ENCODE measurements at places on chromosomes 3 and 15.

DNA sequence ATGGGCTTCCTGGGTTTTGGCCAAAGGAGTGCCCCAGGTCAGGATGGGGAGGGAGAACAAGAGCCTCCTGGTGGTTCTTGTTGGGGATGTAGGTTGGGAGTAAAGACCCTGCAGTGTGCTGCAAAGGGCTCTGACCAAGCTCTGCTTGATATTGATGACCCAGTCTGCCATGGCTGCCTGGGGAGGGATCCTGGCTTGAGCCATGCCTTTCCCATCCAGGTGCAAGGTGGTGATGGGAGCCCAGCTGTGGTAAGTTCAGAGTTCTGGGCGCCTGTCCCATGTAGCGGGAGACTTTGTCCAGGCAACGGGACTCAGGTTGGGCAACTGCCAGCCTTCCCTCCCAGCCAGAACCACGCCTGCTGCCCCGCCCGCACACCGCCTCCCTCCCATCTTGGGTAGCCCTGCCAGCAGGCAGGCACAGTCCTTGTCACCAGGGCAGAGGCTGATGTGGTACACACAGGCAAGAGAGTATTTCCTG is 2.6 kb downstream of the GNAI2 start:
- no peak for DNase-seq

DNA sequence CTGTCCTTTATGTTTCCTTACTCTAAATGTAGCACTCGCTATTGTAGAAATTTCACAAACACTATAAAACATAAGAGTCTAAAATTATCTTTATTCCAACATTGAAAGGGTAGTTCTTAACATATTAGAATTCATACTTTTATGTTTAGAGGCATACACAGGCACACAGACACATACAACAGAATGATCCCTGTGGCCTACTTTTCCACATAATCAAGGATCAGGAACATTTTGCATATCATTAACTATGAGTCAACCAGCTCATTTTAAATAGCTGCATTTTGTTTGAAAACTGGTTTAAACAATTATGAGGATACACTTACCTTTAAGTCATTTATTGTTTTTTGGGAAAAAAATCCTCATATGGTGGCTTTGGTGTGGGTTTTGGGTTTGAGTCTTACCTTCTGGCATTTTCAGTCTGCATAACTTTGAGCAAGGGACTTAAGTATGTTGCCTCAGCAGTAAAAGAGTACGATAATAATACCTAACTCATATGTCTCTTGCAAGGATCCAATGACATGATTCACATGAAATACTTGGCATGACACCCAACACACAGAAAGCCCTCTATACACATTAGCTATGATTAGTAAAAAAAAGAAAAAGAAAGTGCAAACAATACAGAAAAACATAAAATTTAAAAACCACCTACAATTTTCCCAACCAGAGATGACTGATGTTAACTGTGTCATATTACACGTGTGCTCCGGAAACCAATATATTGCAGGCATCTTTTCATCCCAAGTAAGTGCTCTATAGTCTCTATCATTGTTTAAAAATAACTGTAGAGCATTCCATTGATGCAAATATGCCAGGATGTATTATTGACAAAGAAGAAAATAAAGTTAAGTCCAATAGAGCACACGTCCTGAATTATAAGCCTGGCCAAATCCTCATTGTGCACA is 213.1 kb upstream of the ADAMTS9 start:
- no peak for DNase-seq

GRCh38 chr3:114758831-114759699 is 388.0 kb downstream of the ZBTB20 start:
- no peak for DNase-seq

DNA sequence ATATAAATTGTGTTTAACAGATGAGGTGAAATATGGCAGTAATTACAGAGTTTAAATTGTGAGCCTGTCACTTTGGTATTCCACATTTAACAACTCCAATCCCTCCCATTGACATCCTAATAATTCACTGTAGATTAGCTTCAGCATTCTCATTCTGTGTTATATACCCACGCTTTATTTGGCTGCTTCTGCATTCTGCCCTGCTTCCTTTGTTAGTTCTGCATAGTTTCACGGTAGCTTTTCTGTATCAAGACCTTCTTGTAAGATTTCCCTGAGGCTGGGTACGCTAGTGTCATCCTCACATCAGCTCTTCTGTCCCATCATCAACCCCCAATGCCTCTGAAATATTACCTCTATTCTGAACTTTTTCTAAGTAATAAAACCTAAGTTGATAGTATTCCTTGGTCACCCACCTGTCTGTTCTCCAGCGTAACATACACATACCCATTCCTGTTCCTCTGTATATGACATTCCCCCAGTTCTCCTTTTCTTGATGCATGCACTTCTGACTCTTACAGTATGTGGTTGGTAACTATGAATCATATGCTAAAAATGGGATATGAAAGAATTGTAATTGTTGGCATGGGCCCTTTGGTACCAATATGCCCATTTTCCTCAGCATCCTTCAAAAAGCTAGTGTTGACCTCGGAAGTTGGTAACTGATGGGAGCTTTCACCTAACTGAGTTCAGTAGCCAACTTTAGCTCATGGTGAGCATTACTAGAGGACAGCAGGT is 171.2 kb downstream of the KLHL25 start:
- no peak for DNase-seq

DNA sequence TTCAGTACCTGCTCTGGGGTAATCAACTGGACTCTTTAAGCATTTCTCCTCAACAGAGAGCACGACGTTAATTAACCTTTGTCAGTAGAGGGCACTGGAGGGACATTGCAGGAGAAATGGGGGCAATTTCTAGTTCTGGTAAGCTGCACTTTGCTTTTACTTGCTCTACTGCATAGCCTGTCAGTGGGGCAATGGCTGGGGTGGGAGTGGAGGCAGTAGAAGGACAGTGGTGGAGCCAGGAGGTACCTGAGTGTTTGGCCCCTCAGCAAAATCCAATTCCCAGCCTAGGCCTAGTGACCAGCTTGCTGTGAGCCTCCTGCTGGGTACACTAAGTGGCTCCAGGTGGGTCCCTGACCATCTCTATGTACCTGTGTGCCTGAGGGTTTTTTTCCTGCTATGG is 18.3 kb upstream of the MED12L start:
- no peak for DNase-seq

- DNase-seq, result no peak
These were observed 150.8 kb upstream of the TSPAN3 start for GRCh38 chr15:77221708-77222107.

DNA sequence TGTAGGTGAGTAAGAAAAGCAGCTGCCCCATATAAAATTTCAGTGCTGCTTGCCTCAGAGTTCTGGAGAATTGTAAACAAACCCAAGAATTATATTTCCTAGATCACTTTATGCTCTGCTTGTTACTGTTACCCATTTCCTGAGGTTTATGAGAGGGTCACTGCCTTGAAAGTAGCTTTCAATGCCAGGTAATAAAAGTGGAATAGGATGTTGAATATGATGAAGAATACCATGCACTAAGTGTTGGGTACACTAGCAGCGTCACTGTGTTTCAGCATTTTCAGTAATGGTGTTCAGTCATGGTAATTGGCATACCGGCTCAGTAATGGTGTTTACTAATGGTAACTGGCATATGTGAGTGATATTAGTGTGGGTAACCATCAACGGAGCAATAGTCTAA is 449.8 kb upstream of the TPRG1 start:
- no peak for DNase-seq

DNA sequence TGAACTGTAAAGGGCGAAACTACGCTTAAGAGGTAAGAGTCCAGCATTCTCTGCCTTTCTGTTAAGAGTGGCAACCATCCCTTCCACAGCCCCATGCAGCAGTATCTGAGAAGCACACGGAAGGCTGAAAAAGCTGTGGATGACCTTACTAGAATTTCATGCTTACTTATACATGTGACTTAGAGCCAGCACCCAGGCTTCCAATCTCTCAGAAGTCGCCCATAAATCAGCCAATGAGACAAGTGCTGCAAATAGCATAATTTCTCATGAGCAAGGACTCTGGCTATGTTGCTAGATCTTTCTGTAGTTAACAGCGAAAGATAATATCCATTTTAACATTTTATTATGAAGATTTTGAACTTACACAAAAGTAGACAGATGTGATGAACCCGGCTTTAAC is 65.3 kb downstream of the IGF2BP2 start:
- DNase-seq, result no peak

DNA sequence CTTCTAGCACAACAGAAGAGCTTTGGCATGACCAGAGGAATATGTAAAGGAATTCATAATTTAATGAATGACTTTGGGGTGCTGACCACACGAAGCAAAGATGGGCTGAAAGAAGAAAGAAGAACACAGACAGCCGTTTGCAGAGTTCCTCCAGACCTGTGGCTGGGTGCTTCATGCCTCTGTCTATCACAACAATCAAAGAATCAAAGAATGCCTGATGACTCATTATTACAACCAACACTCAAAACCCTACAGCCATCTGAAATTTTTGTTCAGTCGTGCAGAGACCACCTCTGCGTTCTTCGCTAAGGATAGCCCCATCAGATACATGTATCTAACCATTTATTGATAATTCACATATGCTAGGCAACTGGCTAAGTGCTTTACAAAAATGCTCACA is 129.0 kb upstream of the PRICKLE2 start:
- DNase-seq, result no peak

DNA sequence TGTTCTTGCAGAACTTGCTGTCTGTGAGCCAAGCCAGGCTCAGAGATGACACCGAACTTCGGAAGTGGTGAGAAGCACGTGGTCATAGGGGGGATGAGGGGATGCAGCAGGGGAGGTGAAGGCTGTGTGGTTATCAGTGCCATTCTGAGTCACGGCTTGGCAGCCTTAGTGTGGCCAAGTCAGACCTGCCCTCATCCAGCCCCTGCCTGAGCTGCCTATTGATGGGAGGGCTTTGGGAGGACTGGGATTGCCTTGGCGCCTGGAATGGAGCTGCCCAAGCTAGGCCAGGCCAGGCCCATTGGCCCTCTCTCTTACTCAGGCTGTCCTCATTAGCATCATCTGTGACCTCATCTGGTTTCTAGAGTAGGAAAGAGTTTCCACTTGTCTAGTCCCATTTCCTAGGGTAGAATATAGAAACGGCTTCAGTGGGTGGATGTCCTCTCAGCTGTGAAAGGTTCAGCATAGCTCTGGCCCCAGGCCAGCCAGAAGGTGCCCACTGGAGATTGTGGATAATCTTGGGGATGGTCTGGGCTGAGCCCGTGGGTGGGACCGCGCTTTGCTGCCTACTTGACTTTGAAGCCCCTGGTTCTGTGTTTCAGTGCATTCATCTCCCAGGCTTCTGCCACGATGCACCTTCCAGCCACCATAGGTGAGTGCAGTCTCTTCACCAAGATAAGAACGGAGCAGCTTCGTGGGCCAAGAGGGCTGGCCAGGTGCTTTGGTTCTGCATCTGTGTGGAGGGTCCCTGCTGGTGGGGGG is 7.2 kb downstream of the FAH start:
- no peak for DNase-seq

DNA sequence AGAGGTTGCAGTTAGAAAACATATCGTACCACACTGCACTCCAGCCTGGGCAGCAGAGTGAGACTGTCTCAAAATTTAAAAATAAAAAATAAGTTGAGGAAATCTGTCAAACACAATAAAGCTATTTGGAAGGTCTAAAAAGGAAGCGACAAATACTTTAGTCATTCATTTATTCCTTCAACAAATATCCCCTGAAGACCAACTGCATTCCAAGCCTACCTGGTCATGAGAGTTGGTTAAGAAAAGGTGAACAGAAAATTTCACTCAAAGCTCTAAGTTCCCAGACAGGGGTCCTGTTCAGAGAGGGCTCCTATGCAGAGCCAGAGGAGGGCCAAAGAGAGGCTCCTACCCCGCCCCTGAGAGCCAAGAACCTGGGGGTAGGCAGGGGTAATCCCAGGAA is 15.4 kb upstream of the PRKAR2A start:
- DNase-seq, result no peak

DNA sequence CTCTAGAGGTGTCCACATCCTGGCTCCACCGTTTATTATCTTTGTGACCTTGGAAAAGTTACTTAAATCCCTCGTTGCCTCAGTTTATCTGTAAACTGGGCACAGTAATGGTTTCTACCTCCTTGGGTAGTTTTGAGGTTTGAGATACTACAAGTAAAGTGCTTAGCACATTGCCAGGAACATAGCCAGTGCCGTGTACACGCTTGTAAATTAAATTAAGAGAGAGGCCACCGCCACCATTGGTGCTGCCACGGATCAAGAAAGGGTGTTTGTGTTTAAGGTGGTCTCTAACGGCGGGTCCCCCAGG is 5.8 kb upstream of the WNT7A start:
- DNase-seq, result no peak

GRCh38 chr15:90203922-90204321 is 2.8 kb downstream of the SEMA4B start:
- DNase-seq, result no peak

DNA sequence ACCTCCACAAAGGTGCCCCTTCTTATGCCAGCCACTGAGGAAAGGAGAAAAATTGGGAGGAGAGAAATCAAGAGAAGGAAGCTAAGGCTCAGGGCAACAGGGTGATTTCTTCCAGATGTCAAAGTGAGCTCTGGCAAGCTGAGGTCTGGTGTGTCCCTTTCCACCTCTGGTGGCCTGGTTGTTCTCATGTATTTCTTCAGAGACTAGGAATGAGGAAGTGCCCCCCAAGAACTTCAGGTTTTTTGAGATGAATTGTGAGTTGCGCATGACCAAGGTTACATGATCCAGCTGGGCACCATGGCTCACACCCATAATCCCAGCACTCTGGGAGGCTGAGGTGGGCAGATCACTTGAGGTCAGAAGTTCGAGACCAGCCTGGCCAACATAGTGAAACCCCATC is 5.6 kb downstream of the RAB6B start:
- no peak for DNase-seq

DNA sequence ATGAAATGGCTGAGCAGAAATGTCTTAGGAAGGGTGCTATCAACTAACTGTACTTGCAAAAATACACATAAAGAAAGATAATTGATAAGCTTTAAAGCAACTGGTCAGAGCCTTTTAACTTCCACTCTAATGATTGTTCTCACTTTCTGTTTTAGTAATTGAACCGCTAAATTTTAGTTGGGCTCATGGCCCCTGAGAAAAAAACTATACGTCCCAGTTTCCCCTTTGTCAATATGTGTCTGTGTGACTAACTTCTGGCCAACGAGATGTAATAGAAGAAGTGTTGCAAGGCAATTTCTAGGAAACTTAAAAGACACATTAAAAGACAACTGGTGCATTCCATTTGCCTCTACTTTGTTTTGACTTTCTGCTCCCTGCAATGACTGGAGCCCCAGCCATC is 223.9 kb downstream of the NR1D2 start:
- no peak for DNase-seq

GRCh38 chr3:99909714-99910495 is 92.2 kb downstream of the CMSS1 start:
- DNase-seq, result no peak

GRCh38 chr3:127088511-127089351 is 104.2 kb upstream of the PRR23E start:
- no peak for DNase-seq

DNA sequence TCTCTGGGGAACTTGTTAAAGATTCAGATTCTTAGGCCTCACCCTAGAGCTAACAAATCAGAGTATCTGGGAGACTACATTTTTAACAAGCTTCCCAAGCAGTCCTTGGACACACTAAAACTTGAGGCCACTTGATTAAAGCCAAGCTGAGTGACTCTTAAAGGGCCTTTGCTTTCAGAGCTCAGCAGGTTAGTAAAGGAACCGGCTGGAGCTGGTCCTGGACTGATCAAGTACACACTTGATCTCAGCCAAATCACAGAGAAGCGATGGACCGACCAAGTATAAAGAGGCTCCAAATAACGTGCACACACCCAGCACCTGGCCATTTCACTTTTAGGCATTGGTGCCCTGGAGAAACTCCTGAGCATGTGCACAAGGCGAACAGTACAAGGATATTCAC is 12.9 kb upstream of the TM6SF1 start:
- DNase-seq, result no peak

Data from T-cell (primary cell).